ENCODE measurements at places on chromosomes 16 and 17.

DNA sequence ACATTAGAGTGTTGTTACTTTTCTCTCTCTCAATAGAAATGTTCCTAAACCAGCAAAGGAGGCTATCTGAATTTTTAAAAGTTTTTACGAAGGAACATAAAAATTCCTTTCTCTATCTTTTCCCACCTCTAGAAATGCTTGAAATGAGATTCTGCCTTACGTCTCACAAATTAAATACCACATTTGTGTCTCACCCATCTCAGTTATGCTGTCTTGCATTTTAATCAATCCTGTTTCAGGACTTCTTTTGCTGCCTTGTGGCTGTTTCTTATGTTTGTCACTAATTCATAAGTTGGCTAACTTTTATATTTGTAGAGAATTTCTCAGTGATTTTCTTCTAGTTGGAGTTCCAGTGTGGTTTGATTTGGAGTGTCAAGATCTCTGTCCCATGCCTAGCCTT, 3.5 kb downstream of the OMG start:
- no peak for DNase-seq

- DNase-seq = no peak
These were observed 104.0 kb upstream of the CCL2 start for GRCh38 chr17:34151102-34151501.

DNA sequence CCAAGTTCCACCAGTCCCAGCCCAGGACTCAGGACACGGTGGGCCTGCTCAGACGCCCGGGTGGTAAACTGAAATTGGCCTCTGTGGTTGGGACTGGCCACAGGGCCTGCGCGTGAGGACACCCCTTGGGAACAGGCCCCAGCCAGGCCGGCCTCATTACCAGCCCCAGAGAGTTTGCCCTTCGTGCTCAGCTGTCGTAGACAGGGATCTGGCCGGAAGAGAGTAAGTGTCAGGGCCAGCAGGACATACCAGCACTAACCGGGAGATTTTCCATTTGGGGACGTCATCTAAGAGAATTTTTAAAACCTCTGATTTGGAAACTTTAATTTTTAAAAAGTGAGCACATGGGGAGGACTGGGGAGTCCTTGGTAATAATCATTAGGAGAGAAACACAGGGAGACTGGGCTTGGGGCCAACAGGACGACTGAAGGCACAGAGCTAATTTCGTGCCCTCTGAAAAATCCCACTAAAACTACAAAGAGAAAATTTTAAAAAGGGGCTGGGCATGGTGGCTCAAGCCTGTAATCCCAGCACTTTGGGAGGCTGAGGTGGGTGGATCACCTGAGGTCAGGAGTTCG, 2.4 kb upstream of the RBFOX3 start:
- no peak for DNase-seq

GRCh38 chr17:37142294-37142896, 193.6 kb downstream of the AATF start:
- no peak for DNase-seq

DNA sequence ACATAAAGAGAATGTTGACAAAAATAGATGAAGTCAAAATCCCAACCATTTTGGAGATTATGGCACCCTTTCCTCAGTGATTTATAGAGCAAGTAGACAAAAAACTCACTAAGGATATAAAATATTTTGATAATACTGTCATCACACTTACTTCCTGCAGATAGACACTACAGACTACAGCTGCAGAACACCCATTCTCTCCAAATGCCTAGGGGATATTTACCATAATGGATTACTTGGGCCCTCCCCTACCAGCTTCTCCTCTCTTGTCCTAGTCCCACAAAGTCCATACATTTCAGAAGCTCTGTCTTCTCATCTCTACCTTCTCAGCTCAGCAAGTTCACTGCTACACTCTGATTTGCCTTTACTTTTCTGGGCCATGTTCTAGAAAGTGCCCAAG, 37.2 kb upstream of the CCNF start:
- DNase-seq = no peak

DNA sequence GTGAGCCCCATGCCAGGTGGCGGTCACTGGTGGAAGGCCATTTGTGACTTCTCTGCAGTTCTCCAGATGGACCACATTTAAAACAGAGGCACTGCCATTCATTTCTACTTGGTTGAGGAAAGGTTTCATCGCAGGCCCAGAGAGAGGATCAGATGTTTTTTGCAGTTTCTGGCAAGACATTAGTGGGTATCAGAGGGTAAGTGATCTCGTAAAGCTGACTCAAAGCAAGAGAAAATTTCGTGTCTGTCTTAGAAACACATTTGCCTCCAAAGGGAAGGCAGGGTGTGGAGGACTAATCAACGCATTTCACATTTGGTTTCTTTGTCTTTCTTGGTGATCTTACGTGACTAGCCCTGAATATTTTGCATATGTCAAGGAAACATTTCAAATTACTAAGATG, 81.8 kb downstream of the PRKCB start:
- DNase-seq = no peak

DNA sequence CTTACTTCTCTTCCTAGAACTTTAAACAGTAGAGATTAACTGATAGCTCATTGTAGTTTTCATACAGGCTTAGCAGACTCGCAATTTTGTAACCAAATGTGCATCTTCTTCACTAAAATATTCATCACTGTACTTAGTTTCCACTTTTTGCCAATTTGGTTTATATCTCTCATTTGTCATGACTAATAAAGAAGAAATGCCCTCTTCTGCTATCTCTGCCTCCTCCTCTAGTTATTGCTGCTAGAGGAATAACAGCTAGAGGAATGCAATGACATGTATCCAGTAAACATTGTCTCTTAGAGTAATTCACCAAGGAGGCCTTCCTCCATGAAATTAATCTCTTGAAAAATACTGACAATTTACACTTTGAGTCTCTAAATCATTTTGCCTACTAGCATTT, 115.5 kb upstream of the COX10 start:
- no peak for DNase-seq

GRCh38 chr17:74920642-74921025, 2.4 kb downstream of the USH1G start:
- DNase-seq = no peak

GRCh38 chr16:77836801-77837200, 48.4 kb downstream of the VAT1L start:
- DNase-seq = no peak

- DNase-seq = peak; percentile 63
These were observed 2.8 kb upstream of the FUS start for GRCh38 chr16:31177136-31177535.

GRCh38 chr16:86090461-86091170, 191.7 kb downstream of the IRF8 start:
- DNase-seq = no peak

- no peak for DNase-seq
These were observed 55.6 kb upstream of the MAP3K14 start for GRCh38 chr17:45372325-45372869.

- no peak for DNase-seq
These were observed 416.7 kb downstream of the WWOX start for GRCh38 chr16:78516006-78516736.

- no peak for DNase-seq
These were observed 21.0 kb downstream of the MYLK3 start for GRCh38 chr16:46727184-46727583.

DNA sequence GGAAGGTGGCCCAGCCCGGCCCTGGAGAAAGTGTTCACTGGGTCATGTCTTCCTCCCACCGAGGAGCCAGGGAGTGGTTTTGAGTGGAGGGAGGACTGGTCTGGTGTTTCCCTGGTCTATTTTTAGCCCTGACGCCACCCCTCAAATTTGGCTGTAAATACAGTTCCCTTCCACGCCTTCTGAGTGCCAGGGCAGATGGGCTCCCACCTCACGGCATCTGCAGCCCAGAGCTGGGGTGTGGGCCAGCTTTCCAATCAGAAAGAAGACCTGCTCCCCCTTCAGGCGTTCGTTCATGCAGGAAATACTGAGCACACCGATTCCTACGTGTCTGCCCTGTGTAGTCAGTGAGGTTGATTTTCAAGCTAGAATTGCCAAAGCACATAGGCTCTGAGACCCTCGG, 53.7 kb downstream of the SNX20 start:
- peak; percentile 55 for DNase-seq

- DNase-seq = no peak
These were observed 10.0 kb downstream of the CDC27 start for GRCh38 chr17:47179141-47179540.

GRCh38 chr16:75541236-75541635, 5.3 kb upstream of the CHST5 start:
- DNase-seq = no peak

DNA sequence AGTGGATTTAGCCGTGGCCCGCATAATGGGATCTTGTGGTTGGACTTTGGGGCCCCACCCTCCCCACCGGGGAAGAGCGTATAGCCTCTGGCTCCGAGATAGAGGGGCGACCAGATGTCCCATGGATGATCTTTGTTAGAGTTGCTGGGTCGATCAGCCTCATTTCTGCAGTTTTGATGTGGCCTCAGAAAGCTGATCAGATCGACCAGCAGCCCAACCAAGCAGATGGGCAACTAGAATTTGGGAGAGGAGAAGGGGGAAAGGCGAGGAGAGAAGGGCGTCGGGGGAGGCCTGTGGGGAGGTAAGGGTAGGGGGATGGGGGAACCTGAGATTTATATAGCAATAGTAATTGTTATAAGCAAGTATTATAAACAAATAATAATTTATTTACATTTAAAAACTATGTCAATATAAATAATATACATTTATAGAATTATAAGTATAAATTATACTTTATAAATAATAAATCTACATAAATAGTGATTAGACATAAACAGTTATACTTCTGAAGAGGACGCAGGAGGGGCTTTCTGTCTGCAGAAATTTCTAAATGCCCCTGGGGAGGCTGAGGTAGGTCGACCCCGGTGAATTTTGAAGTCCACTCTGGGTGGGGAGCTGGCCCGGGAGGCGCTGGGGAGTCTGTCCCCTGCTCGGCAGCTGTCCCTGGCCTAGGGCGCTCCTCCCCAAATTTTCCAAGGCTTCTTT, 136.3 kb downstream of the KCNJ12 start:
- DNase-seq = peak; percentile 4

DNA sequence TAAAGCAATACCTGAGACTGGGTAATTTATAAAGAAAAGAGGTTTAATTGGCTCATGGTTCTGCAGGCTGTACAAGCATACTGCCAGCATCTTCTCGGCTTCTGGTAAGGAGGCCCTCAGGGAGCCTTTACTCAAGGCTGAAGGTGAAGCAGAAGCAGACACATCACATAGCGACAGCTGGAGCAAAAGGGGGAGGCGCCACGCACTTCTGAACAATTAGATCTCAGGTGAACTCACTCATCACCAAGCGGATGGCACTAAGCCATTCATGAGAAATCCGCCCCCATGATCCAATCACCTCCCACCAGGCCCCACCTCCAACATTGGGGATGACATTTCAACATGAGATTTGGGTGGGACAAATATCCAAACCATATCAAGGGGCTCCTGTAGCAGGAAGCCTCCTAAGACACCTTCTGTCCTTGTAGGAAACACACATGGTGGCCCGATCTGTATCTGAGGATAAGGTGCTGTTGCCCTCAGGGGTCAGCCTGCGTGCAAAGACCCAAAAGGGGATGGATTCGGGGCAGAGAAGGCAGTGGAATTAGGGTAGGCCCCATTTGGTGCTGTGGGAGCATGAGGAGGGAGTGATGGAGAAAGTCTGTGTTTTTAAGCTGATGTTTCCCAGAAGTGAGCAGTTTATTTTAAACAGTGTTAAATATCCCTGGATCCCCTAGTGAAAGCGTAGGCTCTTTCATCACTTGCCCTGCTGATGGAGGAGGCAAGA, 23.0 kb downstream of the IL21R start:
- no peak for DNase-seq

DNA sequence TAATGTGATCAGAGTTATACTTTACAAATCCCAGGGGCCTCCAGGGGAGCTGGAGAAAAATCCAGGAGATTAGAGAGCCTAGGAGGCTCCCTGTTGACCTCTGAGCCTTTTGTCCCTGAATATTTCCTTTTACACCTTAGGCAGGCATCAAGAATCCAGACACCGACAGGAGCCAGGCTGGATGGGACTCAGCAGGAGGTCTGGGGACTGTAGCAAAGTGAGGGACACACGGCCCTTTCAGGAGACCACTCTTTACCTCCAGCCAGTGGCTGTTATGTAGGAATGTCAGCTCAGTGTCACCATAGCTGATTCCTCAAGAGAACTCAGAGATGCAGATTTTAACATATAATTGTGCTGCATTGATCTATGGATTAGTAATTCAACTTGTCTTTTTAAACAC, 198.4 kb downstream of the SHISA9 start:
- no peak for DNase-seq

GRCh38 chr17:61251939-61252865, 147.4 kb upstream of the TBX2 start:
- no peak for DNase-seq

DNA sequence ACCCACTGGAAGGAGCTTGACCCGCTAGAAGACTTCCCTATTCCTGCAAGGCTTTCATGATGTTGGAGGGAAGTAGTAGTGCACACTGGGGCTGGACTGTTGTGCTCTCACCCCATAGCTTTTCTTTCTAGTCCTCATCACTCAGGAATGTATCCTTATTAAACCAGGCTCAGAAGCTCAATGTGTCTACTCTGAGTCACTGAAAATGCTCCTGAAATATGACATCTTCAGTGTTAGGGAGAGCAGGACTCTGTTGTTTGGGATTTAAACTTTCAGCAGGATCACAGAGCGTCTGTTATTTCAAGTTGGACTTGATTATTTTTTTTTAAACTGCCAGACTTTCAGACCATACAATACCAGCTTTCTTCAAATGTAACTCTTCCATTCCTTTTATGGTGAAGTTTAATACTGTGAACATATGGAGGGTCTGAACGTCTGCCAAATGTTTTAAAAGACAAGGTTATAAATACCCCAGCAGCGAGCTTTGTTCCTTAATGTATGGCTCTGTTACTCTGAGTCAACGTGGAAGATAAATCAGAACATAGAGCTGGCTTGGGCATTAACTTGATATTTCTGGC, 257.5 kb downstream of the CDH11 start:
- DNase-seq = no peak

GRCh38 chr17:82863941-82864712, 24.3 kb upstream of the ZNF750 start:
- peak; percentile 88 for DNase-seq

- no peak for DNase-seq
These were observed 2.5 kb upstream of the AIPL1 start for GRCh38 chr17:6437466-6437865.

GRCh38 chr16:974001-974601, 3.3 kb upstream of the LMF1 start:
- DNase-seq = no peak

- DNase-seq = no peak
These were observed 85.5 kb upstream of the TMEM132E start for GRCh38 chr17:34493917-34494316.

GRCh38 chr16:65668064-65668595, 546.3 kb upstream of the CDH11 start:
- DNase-seq = no peak

- no peak for DNase-seq
These were observed 98.7 kb downstream of the NPIPB11 start for GRCh38 chr16:29307598-29308507.
